ENCODE measurements at places on chromosomes 1 and 21.

DNA sequence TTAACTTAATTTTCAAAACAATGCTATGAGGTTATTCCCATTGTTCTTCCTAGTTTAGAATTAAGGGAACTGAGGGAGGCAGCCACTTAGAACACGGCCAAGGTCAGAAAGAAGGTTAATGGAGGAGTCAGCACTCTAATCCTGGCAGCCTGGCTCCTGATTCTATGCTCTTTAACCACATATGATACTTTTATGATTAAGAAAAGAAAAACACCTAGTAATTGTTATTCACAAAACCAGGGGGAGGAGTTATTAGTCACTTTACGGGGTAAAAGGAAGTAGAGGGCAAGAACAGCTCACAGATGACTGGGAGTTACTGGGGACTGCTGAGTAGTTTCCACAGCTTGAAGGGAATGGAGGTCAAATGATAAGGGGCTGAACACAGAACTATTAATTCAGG is 38.6 kb downstream of the GADD45A start:
- no peak for DNase-seq

- DNase-seq = no peak
Observed at GRCh38 chr1:197076585-197076984, 9.5 kb upstream of the F13B start.

DNA sequence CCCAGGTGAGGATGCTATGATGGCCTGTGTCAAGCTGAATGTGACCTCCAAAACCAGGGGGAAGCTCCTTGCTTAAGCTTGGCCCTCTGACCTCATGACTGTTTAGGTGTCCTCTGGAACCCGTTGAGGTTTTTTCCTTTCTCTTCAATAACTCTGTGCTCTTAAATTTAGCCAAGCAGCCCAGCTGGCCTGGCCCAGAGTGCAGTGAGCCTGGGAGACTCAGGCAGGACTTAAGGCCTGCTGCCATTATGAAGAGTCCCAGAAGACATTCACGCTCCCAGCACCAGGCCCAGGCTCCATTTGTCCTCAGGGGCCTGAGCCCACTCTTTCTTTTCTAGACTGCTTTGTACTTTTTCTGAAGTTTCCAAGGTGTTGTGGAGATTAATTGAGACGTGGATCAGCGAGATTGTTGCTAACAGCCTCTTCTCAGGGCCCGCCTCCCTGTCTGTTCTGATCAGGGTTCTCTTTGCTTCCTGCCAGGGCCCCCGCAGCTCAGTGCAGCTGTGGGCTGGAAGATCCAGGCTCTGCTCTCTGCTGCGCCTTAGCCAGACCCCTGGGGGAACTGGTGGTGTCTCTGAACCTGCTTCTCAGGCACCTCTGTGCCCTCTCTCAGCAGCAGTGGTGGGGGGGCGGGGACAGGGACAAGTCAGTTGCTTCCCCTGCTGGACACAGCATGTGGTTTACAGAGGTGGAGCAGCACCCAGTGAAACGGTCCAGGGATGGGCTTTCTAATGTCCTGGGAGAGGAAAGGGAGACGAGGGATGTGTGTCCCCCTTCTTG is 124.2 kb downstream of the GRIK3 start:
- DNase-seq = no peak

GRCh38 chr1:162756523-162756922 is 34.0 kb upstream of the HSD17B7 start:
- DNase-seq = no peak

- no peak for DNase-seq
Observed at GRCh38 chr1:241711326-241711725, 59.2 kb downstream of the WDR64 start.

DNA sequence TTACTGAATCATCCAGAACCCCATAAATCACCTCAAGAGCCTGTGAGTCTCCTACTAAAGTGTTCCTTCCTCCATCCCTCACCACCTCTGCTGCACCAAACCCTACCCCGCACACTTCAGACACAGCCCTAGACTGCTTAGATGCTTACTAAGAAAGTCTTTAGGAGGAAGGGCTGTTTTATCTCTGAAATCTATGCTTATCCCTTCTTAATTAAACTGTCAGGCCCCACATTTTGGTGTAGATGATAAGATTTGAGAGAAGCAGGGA is 216.8 kb upstream of the SGIP1 start:
- no peak for DNase-seq

All from NCI-H446 (cell line).